ENCODE measurements at places on chromosomes 1 and 21.
A peak's percentile ranks its signal among the peaks of the same experiment; 100 is the strongest.

GRCh38 chr1:61114178-61114870 lies 32.0 kb downstream of the NFIA start:
- DNase-seq, result no peak

GRCh38 chr1:10961300-10961833 lies 51.1 kb upstream of the TARDBP start:
- DNase-seq, result no peak

DNA sequence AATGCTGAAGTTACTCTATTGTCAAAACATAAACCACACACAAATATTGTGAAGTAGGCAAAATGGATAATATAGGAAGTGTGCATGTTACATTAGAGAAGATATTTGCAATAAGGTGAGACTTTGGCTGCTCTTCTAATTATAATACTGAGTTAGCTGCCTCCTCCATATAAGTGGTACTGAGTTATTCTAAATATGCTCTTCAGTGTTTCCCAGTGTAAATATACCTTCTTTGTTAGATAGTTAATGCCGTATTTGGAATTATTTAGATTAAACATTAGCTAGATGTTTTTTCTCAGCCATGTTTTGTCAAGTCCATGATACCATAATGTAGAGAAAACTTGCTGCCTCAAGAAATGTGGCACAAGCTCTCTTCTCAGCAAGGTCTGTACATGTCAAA lies 186.4 kb downstream of the PTPRC start:
- no peak for DNase-seq

DNA sequence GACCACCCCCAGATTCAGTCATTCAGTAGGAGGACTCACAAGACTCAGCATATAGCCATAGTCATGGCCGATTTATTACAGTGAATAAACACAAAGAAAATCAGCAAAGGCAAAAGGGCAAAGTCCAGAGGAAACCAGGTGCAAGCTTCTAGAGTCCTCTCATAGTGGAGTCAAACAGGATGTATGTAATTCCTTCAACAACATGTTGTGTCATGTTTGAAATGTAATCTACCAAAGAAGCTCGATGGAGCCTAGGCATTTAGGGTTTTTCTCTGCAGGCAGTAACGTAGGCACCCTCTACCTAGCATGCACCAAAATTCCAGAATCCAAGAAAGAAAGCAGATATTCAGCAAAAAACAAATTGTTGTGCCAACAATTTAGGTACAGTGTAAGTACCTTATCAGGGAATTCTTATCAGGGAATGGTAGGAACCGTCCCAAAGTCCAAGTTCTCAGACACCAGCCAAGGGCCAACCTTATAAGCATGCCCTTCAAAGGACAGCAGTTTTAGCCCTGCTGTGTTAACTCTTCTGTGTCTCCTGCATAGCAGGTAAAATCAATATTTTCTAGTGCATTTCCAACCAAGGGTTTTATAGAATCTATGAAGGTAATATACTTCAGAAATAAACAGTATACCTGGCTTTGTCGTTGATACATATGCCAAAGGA lies 16.1 kb upstream of the SLAMF6 start:
- DNase-seq, result no peak

GRCh38 chr1:59198564-59198963 lies 98.3 kb upstream of the FGGY start:
- DNase-seq, result peak; percentile 39

DNA sequence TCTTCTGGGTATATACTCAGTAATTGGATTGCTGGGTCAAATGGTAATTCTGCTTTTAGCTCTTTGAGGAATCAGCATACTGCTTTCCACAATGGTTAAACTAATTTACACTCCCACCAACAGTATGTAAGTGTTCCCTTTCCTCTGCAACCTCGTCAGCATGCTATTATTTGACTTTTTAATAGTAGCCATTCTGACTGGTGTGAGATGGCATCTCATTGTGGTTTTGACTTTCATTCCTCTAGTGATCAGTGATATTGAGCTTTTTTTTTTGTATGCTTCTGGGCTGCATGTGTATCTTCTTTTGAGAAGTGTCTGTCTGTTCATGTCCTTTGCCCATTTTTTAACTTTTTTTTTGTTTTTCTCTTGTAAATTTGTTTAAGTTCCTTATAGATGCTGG lies 279.4 kb downstream of the PTGER3 start:
- DNase-seq, result no peak

DNA sequence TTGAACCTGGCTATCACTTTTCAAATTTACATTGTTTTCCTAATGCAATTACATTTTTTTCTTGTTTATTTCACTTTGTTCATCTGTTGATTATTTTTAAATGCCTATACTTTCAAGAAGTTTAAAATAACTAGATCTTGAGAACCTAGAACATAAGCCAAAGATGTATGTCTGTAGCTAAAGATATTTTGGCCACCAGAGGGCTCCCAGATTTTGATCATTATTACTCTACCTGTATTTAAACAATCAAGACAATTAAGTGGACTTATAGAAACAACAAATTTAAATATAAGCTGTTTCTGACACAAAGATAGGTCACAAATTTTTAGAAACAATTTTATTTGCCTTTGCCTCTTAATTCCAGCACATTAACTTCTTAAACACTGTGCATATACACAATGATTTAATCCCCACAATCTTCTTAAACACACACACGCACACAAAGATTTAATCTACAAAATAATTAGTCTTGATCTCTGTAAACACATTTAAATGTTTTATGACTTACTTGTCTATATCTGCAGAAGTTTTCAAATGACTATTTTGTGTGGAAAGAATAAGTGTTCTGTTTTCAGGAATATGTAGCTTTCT lies 380.0 kb downstream of the DSCAM start:
- DNase-seq, result peak; percentile 69

DNA sequence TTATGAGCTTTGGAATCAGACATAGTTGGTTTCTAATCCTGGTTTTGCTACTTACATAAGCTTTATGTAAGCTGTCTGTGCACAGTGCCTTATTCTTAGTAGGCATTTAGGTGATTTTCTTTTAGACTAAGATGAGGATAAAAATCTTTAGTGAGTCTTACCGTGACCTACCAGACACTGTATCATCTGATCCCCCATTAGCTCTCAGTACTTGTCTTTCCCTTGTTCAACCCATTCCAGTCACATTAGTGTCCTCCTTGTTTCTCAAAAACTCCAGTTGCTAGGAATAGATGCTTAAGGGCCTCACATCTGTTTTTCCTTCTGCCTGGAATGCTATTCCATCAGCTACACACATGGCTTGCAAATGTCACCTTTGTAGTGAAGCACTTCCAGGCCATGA lies 18.8 kb downstream of the PPP1R12B start:
- DNase-seq, result no peak

DNA sequence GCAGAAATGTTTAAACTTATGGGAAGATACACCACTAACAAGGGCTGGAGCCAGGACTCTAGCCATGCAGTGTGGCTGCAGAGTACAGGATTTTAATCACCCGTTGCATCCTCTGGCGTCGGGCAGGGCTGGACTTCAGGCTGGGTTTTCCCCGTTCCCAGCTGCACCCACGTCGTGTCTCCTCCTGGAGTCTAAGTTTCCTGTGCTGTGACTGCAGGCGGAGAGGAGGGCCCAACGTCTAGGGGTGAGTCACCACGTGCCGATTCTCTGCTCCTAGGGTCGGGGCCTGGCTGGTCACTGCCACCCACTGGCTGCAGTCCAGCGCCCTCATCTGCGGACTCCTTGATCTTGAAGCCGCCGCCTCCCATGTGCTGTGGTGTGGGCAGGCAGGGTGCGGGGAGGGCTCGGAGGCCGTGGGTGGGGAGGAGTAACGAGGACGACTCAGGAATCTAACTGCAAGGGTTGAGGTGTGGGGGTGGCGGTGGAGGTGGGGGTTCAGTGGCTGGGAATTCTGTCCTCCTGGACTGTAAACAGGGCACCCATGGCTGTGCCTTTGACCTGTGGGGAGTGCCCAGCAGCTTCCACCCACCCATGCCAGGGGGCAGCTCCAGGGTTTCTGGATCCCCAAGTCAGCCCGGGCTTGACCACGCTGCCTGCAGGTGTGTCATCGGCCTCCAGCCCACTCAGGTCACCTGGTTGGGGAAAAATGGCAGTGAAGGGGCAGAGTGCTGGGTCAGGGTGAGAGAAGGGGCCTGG lies 77.8 kb downstream of the ALPL start:
- DNase-seq, result peak; percentile 38

DNA sequence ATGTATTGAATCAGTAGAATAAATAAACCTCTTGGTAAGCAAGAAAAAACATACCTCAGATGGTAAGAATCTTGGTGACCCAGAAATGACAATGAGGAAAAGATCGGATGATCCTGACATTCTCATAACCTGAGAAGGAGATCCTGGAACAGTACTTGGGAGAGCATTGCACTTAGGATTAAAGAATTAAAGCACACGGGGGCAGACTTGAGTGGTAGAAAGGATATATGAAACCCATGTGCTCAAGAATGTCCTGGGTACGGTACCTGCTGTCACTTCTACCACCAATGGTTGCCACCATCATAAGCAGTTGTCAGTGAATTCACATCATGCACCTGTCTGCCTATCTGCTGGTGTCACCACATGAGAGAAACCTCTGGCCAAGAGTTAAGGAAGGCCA lies 108.9 kb upstream of the GJB5 start:
- no peak for DNase-seq

- DNase-seq, result no peak
Observed at GRCh38 chr1:205355075-205355453, 1.7 kb downstream of the KLHDC8A start.

DNA sequence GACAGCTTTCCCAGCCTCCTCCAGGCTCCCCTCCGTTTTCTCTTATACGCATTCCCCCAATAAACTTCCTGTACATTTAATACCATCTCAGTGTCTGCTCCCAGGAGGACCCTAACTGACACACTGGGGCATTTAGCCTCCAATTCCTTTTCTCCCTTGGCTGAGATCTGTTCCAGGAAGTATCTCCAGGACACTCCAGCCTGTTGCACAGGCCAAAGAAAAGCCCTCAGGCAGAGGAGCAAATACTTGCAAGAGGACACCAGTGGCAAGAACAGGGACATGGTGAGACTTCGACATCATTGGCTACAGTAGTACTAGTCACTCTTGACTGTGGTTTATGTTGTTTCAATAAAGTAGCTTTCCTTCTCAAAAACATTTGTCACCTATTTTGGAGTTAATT lies 4.7 kb upstream of the SYNJ1 start:
- no peak for DNase-seq

- DNase-seq, result no peak
Observed at GRCh38 chr1:113136476-113136875, 63.5 kb downstream of the LRIG2 start.

- DNase-seq, result no peak
Observed at GRCh38 chr1:7705048-7705907, 65.8 kb upstream of the VAMP3 start.

DNA sequence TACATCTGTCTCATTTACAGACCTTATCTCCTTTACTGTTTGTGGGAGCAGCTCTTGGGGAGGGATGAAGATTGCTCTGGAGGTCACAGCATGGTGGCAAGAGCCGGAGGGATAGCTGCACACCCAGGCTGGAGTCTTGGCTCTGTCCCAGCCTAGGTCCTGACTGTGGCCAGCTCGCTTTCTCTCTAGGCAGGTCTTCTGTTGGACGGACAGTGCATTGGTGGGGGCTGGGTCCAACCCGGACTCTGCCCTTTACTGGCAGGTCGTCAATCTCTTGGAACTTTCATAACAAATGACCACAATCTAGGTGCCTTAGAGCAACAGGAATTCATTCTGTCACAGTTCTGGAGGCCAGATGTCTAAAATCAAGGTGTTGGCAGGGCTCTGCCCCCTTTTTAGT lies 319.8 kb upstream of the C1orf174 start:
- DNase-seq, result no peak

DNA sequence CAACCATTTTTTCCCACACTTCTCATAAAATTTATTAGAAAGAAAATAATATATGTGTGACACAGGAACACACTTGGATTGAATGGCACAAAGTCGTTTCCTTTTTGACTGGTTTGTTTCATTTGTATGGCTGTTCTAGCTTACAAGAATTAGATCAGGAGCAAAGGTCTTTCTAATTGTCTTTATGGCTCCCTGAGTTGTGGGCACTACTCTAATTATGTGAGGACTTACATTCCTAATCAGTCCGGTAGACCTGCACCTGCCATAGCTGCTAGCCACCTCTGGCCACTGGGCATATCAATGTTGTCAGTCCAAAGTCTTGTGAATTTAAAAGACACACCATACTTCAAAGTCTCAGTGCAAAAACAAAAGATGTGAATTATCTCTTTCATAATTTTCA lies 346.7 kb downstream of the NTNG1 start:
- no peak for DNase-seq

DNA sequence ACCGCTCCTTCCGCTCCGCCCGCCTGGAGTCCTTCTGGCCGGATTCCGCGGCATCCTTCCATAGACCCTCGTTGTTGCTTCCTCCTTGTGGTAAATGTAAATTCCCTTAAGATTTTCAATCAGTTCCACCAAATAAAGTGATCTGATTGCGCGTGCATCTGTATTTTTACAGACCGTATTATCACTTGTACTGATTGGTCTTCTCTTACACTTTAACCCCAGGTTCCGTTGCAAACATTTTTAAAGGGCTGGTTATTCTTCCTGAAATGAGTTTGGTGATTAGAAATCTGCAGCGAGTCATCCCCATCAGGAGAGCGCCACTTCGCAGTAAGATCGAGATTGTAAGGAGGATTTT lies 483 bp downstream of the YBEY start:
- no peak for DNase-seq

DNA sequence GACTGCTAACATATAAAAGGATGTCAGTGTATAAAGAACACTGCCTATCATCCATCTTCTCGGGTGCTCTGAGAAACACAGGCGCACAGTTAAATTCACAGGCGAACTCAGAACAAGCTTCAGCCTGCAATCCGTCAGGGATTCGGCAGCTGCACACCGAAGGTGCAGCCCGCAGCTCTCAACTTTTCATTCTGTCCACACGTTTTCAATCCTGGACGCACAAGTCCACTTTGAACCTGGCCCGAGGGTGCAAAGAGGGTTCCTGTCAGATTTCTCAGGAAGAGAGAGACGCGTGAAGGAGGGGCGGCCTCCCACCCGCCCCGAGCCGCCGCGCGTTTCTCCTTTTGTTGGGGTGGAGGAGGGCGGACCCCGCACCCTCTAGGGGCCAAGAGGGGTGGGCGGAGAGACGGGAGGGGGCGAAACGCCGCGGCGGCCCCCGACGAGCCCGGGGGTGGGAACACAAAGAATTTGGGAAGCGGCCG lies 724 bp downstream of the DOCK7 start:
- peak; percentile 74 for DNase-seq

DNA sequence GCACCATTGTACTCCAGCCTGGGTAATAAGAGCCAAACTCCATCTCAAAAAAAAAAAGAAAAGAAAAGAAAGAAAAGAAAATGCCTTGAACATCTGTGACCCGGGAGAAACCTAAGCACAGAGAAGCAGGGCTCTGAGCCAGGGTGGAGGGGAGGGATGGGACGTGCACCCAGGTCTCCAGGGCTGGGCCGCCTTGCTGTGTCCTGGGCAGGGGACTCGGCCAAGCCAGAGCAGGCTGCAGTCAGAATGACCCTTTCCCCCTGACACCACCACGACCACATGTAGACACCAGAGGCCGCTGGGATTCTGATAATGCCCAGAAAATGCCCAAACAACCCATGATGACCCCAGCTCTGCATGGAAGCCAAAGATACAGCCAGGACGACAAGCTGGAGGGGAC lies 17.8 kb downstream of the CHD5 start:
- DNase-seq, result no peak
